ENCODE measurements at places on chromosomes 5 and 9.

- DNase-seq: no peak
These were observed 2.6 kb downstream of the OLFML2A start for GRCh38 chr9:124779368-124780059.

- no peak for DNase-seq
These were observed 103.5 kb upstream of the SIMC1 start for GRCh38 chr5:176134529-176135223.

GRCh38 chr5:149618581-149619248 is 37.4 kb downstream of the ARHGEF37 start:
- DNase-seq: no peak

DNA sequence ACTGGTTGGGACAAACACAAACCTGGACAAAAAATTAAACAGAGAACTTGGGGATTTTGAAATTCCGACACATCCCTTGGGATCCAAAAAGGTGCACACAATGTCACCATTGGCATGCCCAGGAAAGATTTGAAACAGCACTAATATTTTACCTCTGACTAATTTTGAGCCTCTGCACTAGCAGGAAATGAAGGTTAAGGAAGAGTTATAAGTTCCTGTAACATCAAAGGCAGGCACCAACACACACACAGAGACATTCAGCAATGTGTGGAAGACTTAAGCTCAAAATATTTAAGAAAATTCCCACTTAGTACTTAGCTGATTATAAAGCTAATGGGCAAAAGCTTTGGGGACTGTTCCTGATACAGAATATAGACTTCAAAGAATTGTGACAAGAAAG is 247.0 kb downstream of the CDH9 start:
- no peak for DNase-seq

- DNase-seq: no peak
These were observed 37.5 kb upstream of the GFPT2 start for GRCh38 chr5:180390441-180391190.

DNA sequence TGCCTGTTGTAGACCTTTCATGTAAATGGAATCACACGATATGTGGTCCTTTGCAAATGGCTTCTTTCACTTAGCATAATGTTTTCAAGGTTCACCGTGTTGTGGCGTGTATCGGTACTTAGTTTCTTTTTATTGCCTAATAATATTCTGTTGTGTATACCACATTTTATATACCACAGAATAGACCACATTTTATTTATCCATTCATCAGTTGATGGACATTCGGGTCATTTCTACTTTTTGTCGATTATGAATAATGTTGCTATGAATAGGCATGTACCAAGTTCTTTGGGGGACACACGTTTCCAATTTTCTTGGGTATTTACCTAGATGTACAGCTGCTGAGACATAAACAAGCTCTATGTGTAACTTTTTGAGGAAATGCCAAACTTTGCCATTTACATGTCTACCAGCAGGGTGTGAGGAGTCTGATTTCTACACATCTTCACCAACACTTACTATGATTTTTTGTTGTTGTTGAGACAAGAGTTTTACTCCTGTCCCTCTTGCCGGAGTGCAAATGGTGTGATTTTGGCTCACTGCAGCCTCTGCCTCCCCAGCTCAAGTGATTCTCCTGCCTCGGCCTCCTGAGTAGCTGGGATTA is 144.7 kb downstream of the RGS3 start:
- no peak for DNase-seq

GRCh38 chr9:89426384-89426961 is 71.4 kb downstream of the SEMA4D start:
- no peak for DNase-seq

GRCh38 chr5:36417221-36417620 is 115.5 kb upstream of the RANBP3L start:
- DNase-seq: no peak

DNA sequence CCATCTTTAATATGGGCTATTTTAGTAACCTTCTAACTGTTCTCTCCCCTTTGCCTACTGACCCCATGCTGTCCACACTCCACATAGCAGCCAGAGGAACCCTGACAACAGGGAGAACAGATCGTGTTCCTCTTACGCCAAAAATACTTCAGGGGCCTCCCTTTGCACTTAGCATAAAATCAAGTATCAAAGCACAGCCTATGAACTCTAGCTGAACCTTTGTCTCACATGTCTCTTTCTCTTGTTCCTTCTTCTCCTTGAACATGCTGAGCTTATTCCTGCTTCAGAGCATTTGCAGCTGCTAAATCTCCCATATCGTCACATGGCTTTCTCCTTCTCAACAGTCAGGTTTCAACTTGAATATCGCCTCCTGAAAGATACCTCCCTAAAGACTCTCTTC is 698.8 kb upstream of the C9orf72 start:
- no peak for DNase-seq

DNA sequence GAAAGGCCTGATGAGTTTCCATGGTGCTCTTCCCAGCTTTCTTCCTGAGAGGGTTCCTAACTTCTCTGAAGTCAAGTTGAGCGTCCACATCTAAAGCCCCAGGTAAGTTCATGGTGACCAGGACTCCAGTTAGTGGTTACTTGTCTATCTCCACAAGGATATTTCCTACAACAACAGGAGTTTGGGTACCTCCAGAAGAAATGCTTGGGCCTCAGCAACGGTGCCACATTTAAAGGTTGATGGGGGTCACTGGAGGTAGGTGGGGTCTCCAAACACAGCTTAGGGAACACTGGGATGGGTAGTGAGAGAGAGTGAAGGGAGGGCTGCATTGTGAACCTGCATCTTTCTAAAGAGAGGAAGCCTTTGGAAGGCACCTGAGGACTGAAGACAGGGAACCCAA is 123.4 kb downstream of the BOD1 start:
- DNase-seq: no peak

- no peak for DNase-seq
These were observed 121.2 kb upstream of the ST8SIA4 start for GRCh38 chr5:101024299-101024698.

DNA sequence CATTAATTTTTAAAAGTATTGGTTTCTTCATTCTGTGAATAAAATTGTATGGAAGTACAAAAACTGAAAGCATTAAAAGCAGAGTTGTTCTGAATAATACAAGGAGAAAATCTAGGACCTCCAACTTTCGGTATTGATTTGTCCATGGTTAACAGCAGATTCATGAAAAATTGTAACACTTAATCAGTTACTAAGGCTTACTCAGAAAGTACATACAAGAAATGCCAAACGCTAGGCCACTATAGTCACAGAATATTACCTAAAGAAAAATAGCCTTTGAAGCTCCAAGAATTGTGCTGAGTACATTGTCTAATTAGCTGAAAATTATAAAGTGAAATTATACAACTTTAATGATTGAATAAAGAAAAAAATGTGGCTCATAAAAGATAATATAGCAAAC is 271.7 kb downstream of the PTPRD start:
- no peak for DNase-seq

Measured in NCI-H2107 (cell line).